ENCODE measurements at places on chromosomes 4 and X.
A peak's percentile ranks its signal among the peaks of the same experiment; 100 is the strongest.

GRCh38 chr4:81747242-81747930 is 275.7 kb upstream of the RASGEF1B start:
- no peak for DNase-seq

DNA sequence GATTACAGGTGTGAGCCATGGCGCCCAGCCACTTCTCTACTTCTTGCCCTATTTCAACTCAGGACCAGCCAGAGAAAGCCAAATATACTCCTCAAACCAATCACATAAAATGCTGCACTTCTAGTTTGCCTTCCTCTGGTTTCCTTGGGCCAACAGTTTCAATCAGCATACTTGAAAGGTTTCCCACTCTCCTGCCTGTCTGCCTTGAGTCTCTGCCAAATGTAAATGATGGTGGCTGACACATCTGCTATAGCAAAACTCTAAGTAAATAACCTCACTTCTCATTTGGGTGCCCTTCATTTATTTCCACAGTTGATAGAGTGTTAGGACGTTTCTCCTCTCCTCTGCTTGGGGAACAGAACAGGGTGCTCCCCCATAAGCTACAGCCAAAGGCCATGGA is 36.4 kb upstream of the PPA2 start:
- DNase-seq = no peak

DNA sequence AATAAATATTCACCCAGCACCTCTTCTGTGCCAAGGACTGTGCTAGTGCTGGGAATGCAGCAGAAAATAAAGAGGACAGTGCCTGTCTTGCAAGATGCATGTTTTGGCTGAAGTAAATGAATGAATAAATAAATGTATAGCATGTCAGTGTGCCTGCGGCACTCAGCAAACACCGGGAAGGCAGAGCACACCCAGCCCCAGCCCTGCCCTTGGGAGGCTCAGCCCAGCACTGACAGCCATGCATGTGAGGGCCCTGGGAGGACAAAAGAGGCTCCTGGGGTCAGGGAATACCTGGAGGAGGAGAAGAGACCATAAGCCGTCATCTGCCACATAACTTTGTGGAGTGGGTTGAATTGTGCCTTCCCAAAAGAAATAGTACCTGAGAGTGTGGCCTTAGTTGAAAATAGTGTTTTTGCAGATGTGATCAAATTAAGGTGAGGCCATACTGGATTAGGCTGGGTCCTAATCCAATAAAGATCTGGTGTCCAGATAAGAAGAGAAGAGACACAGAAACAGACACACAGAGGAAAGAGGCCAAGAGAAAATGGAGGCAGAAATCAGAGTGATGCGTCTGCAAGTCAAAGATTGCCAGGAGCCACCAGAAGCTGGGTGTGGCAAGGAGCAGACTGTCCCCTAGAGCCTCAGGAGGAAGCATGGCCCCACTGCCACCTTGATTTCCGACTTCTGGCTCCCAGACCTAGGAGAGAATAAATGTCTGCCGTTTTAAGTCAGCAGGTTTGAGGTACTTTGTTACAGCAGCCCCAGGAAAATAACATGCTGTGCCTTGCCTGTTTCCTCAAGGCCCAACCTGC is 16.3 kb downstream of the C4orf50 start:
- no peak for DNase-seq

GRCh38 chr4:151263455-151263854 is 13.5 kb upstream of the PRSS48 start:
- DNase-seq = no peak

DNA sequence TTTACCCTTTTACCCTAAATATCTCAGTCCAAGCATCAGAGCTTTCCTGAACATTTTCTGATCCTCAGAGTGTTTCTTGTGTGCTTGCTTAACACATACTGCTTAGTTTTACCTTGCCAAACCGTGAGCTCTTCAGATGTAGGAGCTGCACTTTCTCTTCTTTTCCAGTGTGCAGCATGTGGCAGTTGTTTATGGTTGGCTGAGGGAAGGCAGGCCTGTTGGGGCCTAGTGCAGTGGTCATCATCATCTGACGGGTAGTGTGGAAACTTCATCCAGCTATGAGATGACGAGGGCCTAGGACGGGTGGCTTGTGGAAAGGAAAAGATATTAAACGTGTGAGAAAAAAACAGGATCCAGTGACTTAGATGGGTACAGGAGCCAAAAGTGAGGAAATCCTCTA is 21.5 kb downstream of the VBP1 start:
- no peak for DNase-seq

DNA sequence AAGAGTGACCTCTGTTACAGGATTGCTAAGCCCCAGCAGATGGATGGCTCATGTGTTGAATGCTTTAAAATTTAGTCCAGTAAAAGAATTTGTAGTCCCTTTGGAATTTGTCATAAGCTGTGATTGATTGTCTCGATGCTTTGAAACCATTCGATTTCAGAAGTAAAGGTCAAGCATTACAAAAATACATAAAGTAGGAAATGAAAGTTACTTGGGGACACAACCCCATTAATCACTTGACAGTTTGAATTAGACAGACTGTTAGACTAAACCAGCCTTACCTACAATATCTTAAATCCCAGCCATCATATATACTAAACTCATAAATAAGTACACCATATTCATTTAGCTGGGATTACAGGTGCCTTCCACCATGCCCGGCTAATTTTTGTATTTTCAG is 6.6 kb downstream of the REST start:
- no peak for DNase-seq

DNA sequence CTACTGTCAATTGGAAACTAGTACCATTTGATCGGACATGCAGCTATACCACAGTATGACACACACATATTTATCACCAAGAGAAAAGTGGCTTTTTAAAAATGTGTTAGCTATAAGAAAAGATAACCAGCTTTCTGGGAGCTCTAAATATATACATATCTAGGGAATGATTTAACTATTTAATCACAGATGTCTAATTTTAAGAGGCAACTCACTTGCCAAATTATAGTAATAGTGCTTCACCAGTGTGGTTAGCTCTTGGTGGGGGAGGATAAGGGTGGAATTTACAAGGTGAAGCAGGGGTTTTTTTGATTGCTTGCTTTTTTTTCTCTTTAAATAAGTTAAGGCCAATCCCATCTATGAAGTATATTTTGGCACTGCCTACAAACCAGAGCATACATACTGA is 547.7 kb upstream of the DIPK2B start:
- DNase-seq = no peak

- no peak for DNase-seq
Measured at GRCh38 chr4:81814987-81815541, 343.4 kb upstream of the RASGEF1B start.

- no peak for DNase-seq
Measured at GRCh38 chrX:16138108-16138427, 14.7 kb downstream of the GRPR start.

DNA sequence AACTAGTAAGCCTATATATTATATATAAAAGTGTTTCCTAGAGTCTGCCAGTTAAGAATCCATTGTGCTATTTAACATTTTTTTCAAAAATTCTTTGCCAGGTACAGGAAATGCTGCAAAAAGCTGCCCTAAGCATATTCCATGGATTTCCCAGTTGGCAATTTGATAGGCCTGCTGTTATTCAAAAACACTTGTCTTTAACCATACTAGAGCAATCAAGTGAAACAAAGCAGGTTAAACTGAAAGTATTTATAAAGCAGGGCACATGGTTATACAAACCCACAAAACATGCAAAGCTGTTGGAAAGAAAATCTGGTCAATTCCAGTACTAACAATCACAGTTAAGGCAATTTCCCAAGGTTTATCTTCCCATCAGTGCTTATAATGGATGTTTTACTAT is 159.9 kb downstream of the UNC5C start:
- no peak for DNase-seq

- no peak for DNase-seq
Measured at GRCh38 chr4:8642651-8643321, 50.2 kb downstream of the CPZ start.

DNA sequence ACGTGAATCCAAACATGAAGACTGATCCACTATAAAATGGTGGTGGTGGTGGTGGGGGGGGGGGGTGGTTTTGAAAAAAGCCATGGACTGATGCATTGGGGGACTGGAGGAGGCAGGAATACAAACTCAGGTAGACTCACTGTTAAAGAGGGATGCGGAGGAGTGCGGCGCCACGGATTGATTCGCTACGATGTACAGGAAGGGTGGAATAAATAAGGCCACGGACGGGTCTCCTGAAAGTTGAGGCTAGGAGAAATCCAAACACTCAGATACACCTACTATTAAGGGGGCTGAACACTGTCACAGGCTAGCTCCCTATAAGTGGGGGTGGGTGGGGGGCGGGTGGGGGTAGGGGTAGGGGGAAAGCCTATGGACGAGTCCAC is 591 bp downstream of the ELK1 start:
- DNase-seq = no peak

DNA sequence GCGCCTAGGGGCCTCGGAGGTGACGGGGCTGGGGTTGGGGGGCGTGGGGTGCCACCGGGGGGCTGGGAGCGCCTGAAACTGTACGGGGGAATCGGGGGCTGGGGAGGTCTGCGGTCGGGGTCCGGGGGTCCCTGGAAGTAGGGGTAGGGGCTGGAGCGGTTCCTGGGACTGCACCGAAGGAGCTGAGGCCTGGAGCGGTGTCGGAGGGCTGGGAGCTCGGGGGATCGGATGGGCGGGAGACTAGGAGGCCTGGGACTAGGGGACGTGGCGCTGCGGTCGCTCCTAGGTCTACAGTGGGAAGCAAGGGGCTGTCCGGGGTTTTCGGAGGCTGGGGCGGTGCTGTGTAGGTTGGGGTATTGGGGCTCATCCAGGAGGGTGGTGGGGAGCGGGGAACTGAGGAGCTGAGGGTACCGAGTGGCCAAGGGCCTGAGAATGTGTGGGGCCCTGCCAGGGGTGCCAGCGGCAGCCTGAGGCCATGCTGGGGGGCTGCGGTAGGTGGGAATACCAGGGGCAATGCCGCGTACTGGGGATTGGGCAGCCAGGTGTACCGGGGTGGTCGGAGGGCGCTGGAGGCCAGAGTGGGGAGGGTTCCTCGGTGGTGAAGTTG is 562 bp downstream of the AKAP17A start:
- no peak for DNase-seq

GRCh38 chr4:164304101-164304639 is 449.8 kb upstream of the SMIM31 start:
- peak; percentile 26 for DNase-seq

DNA sequence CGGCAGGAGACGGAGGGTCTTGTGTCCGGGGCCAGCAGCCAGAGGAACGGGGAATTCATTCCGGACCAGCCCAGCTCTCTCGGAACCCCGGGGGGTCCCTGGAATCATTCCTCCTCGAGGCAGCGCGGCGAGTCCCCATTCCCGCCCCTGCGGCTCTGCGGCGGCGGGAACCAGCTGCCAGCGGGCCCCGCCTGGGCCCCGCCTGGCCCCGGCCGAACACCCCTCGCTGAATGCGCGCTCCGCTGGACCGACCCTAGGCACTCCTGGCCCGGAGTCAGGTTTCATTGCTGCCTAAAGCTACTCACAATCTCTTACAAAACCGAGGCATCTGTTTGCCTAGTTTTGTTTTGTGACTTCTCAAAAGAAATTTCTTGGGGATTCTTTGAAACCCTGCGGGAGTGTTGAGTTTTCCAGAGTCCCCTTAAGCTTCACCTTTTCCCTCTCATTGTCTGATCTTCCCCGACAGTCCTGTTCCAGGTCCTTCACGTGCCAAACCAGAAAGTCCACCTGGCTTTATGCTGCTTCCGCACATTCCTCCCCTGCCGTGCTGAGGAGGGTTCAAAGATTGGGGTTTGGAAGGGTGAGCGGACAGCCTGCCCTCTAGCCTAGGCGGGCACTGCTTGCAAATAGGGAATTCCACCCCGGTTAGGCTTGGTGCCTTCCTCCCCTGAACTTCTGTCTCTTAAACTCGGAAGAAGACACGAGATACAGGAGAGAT is 789 bp downstream of the ARHGAP10 start:
- no peak for DNase-seq

- DNase-seq = no peak
Measured at GRCh38 chrX:153885208-153885787, 675 bp downstream of the L1CAM start.

DNA sequence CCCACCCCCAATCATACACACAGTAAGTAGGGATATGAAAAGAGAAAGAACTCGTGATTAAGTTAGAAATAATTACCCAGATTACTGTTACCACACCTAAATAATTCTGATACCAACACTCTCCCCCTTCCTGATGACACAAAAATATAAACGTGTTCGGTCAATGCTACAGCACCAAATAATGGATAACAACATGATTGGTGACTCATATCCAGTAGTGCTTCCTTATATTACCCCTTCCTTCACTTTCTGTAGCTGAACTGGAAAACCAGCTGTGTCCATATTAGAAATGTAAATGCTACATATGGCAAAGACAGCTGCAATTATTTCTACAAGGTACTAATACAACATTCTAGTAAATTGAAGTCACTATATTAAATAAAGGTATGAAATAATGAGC is 20.8 kb downstream of the EIF4E start:
- no peak for DNase-seq

GRCh38 chrX:45689971-45690370 is 489.3 kb upstream of the DIPK2B start:
- DNase-seq = no peak

DNA sequence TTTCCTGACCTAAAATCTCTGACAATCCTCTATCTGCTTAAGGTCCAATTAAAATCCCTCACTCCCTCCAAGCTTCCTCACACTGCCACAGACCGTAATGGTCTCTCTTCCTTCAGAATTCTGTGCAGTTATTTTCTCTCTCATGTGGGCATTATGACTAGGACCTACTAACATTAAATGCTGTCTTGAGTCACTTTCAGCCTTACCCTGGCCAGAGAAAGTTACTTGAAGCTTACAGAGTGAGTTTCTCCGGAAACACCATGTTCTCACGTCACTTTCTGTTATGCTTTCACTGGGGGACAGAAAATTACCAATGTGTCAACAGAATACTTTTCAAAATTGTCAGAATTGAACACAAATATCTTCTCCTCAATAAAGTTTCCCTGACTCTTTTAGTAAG is 271.8 kb downstream of the INPP4B start:
- DNase-seq = no peak

- no peak for DNase-seq
Measured at GRCh38 chr4:41174444-41174843, 39.9 kb downstream of the APBB2 start.

GRCh38 chr4:20178902-20179576 is 72.7 kb upstream of the SLIT2 start:
- DNase-seq = no peak

GRCh38 chr4:147076179-147076578 is 130.5 kb upstream of the TTC29 start:
- no peak for DNase-seq

DNA sequence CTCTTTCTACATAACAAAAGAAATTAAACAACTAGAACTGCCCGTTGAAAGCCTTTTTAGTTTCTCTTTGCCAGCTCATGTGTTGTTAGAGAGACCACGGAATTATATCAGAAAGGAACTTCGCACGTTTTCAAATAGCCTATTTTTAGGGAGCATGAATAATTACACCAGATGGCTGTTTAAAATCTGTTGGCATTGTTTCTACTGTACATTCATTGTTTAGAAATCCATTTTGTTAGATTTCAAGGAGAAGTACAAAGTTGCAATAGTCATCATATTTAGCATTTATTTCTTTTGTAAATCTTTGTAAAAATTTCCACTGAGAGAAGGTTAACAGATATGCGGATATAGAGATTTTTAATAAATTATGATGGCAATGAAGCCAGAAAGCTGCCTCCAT is 403.0 kb upstream of the HS3ST1 start:
- no peak for DNase-seq

- no peak for DNase-seq
Measured at GRCh38 chrX:138708268-138708667, 3.2 kb downstream of the FGF13 start.
